ENCODE measurements at places on chromosomes 6 and 20.

DNA sequence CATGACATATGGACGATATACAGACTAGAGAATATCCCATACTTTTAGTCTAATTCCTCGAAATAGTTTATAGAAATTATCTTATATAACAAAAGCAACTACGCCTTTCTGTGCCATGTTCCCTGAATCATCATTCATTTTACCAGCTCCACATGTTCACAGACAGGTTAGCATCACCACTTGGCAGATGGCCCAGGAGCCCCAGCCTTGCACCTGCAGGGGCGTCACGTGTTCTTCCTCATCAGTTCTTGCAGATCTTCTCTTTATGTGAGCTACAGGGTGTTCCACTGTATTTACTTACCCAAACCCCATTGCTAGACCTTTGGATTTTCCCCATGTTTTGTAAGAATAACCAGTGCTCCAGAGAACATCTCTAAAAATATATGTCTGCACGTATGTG lies 12.6 kb upstream of the BNIP5 start:
- no peak for DNase-seq

DNA sequence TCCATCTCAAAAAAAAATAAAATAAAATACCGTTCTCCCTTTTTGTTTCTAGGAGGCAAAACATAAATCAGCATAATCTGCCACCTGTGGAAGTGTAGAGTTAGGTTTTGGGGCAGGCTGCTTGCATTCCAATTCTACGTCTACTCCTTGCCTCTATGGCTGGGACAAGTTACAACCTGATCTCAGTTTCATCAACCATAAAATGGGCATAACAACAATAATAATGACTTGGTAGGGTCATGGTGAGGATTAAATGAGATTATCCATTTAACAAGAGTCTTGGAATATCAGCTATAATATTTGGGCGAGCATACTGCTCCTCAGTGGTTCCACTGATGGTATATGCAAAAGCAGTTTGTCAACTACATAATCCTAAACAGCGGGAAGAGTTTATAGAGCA lies 3.7 kb upstream of the RAE1 start:
- no peak for DNase-seq

DNA sequence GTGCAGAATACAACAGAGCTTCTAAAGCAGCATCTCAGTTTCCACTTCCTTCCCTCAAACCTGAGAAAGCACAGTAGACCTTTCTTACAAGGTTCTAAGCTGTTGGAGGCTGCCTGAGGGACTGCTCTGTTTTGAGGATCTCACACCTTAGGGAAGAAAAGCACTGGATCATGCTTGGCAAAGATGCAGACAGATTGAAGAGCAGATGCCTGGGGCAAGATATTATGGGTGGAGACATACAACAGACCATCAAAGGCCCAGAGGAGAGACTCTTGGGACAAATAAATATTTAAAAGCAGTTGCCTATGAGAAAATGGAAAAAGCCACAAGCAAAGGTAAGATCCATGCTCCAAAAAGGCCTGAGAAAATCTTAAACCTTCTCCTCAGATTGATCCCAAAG lies 6.2 kb downstream of the ZNF337 start:
- DNase-seq = no peak

- DNase-seq = no peak
These were observed 11.6 kb upstream of the STX16 start for GRCh38 chr20:58639182-58640146.

DNA sequence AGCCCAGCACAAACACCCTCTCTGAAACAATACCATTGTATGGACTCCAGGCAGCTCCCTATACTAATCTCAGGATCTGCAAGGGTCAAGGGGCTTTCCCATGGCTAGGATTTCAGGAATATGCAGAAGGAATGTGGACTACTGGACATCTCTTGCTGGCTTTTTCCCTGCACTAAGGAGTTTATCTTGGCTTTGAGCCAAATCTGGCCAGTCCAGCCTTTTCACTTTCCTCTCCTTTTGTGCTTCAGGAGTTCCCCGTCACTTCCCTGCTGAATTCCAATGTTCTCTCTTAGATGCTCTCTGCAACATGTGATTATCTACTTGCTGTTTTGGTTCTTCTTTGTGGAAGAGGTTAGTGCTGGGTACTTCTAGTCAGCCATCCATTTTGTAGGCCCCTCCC lies 568.2 kb downstream of the HDGFL1 start:
- DNase-seq = no peak

GRCh38 chr6:67535946-67536345 lies 1099.1 kb upstream of the ADGRB3 start:
- no peak for DNase-seq

- no peak for DNase-seq
These were observed 1212.1 kb upstream of the CITED2 start for GRCh38 chr6:140586426-140587061.
